ENCODE measurements at places on chromosomes 12 and 14.
A peak's percentile ranks its signal among the peaks of the same experiment; 100 is the strongest.

- DNase-seq = no peak
- no peaks in the 10 kb centered on the region for H3K27me3 ChIP-seq
- peaks cover 26% of the 10 kb centered on the region for H3K4me1 ChIP-seq
- no peak overlapping the region for H3K27ac ChIP-seq
- no peaks in the 10 kb centered on the region for H3K36me3 ChIP-seq
Measured at GRCh38 chr14:100212476-100213333, 26.2 kb upstream of the YY1 start.

GRCh38 chr12:68835333-68835908, 27.4 kb downstream of the MDM2 start:
- H3K27ac ChIP-seq = no peak overlapping the region
- peaks cover 49% of the 10 kb centered on the region for H3K36me3 ChIP-seq
- H3K4me1 ChIP-seq = no peaks in the 10 kb centered on the region
- no peak overlapping the region for H3K4me3 ChIP-seq
- no peaks in the 10 kb centered on the region for H3K27me3 ChIP-seq
- DNase-seq = no peak

GRCh38 chr12:22609501-22609900, 15.5 kb upstream of the ETNK1 start:
- no peak overlapping the region for H3K4me3 ChIP-seq
- DNase-seq = no peak
- no peaks in the 10 kb centered on the region for H3K27me3 ChIP-seq
- H3K4me1 ChIP-seq = no peaks in the 10 kb centered on the region
- H3K36me3 ChIP-seq = no peaks in the 10 kb centered on the region
- H3K27ac ChIP-seq = no peak overlapping the region

DNA sequence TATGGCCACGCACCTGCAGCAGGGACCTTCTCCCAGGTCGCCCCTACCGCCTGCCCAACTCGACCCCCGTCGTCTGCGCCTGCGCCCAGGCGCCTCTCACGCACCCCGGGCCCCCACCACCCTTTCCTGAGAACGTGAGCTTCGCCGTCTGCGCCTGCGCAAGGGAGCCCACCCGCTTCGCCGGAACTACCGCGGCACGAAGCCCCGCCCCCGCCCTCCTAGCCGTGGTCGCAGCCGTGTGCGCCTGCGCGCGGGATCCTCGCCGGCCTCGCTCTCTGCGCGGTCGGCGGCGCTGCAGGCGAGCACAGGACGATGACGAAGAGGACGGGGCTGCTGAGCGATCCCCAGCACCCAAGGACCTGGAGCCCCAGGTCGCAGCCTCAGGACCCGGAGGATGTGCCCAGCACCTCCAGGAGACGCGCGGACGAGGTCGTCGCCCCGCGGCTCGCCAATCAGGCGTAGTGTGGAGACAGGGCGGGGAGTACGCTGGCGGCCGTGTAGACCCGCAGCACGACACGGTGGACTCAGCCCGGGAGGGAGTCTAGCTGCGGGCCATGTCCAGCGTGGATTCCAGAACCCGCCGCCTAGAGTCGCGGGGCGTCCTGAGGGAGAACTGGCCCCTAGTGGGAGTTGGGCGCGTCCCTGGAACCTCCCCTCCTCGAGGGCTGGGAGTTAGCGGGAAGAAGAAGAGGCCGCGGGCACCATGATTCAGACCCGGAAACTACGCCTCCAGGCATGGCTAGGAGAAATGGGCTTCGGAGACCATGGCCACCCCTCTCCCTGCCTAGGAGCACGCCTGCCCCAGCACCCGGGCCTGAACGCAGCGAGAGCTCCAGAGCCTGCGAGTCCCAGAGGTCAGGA, 1120.8 kb upstream of the TMEM132C start:
- DNase-seq = peak; percentile 57
- H3K4me1 ChIP-seq = no peaks in the 10 kb centered on the region
- peak overlapping the region; percentile 41 for H3K4me3 ChIP-seq
- no peaks in the 10 kb centered on the region for H3K36me3 ChIP-seq
- H3K27me3 ChIP-seq = no peaks in the 10 kb centered on the region
- no peak overlapping the region for H3K27ac ChIP-seq

- no peak overlapping the region for H3K4me3 ChIP-seq
- no peaks in the 10 kb centered on the region for H3K27me3 ChIP-seq
- H3K27ac ChIP-seq = no peak overlapping the region
- peaks cover 12% of the 10 kb centered on the region for H3K4me1 ChIP-seq
Measured at GRCh38 chr14:74848768-74849167, 27.2 kb downstream of the PROX2 start.

- H3K27me3 ChIP-seq = peaks cover under 1% of the 10 kb centered on the region
- no peak overlapping the region for H3K4me3 ChIP-seq
- no peaks in the 10 kb centered on the region for H3K36me3 ChIP-seq
- DNase-seq = no peak
- no peaks in the 10 kb centered on the region for H3K4me1 ChIP-seq
Measured at GRCh38 chr12:75542942-75543341, 31.5 kb upstream of the KRR1 start.

- no peaks in the 10 kb centered on the region for H3K27me3 ChIP-seq
- DNase-seq = no peak
- no peaks in the 10 kb centered on the region for H3K36me3 ChIP-seq
- no peak overlapping the region for H3K27ac ChIP-seq
- no peak overlapping the region for H3K4me3 ChIP-seq
- no peaks in the 10 kb centered on the region for H3K4me1 ChIP-seq
Measured at GRCh38 chr14:22474730-22475351, 114.2 kb downstream of the DAD1 start.

- DNase-seq = no peak
- H3K36me3 ChIP-seq = peaks cover 4% of the 10 kb centered on the region
- no peaks in the 10 kb centered on the region for H3K27me3 ChIP-seq
- H3K4me1 ChIP-seq = no peaks in the 10 kb centered on the region
Measured at GRCh38 chr12:26697217-26697616, 135.8 kb downstream of the ITPR2 start.

- H3K36me3 ChIP-seq = no peaks in the 10 kb centered on the region
- no peak overlapping the region for H3K27ac ChIP-seq
- H3K4me3 ChIP-seq = no peak overlapping the region
- H3K27me3 ChIP-seq = no peaks in the 10 kb centered on the region
Measured at GRCh38 chr14:74630881-74631690, 19.0 kb upstream of the LTBP2 start.

- H3K36me3 ChIP-seq = no peaks in the 10 kb centered on the region
- no peak overlapping the region for H3K4me3 ChIP-seq
- no peaks in the 10 kb centered on the region for H3K27me3 ChIP-seq
- DNase-seq = no peak
- peaks cover 80% of the 10 kb centered on the region for H3K4me1 ChIP-seq
- H3K27ac ChIP-seq = no peak overlapping the region
Measured at GRCh38 chr14:64701660-64702059, 2.6 kb upstream of the PLEKHG3 start.

GRCh38 chr12:19992311-19992710, 376.0 kb upstream of the PDE3A start:
- H3K36me3 ChIP-seq = no peaks in the 10 kb centered on the region
- no peak overlapping the region for H3K27ac ChIP-seq

GRCh38 chr12:8781381-8782127, 40.9 kb upstream of the A2ML1 start:
- no peak overlapping the region for H3K27ac ChIP-seq
- no peaks in the 10 kb centered on the region for H3K36me3 ChIP-seq
- no peaks in the 10 kb centered on the region for H3K27me3 ChIP-seq
- H3K4me1 ChIP-seq = no peaks in the 10 kb centered on the region

DNA sequence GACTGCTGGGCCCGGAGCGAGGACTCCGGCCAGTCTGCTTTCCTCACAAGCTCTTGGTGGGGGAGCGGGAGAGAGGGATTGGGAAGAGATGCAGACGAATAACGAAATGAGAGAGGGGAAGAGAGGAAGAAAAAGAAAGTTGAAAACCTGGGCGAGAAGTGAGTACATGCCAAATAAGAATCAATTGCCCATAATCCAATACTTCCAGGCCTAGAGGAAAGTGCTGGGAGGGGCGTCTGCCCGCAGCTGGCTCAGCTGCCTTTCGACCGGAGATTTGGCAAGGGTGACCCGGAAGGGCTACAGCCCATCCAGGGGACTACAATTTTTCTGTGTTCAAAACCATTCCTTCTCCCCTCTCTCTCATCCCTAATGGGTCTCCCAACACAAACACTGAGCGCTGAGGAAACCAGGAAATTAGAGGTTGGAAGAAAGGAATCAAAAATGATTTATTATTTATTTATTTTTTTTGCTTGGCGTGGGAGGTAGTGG, 4.9 kb downstream of the NKX2-1 start:
- peaks cover 22% of the 10 kb centered on the region for H3K27me3 ChIP-seq
- no peak for DNase-seq
- H3K4me1 ChIP-seq = peaks cover 4% of the 10 kb centered on the region
- no peaks in the 10 kb centered on the region for H3K36me3 ChIP-seq
- H3K27ac ChIP-seq = no peak overlapping the region

DNA sequence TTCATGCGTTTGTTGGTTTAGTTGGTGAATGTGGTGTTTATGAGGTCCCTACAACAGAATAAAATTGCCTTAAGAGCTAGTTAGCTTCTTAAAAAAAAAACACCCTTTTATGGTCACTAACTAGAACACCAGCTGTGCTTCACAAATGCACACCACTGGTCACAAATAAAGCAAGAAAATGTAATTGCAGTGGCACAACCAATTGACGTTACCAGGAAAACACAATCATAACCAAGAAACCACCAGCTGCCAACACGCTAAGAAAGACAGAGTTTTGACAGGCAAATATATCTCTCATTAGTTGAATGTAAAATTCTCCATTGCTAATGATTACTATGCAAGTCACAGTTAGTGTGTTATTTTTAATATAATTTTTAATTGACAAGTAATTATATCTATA, 389.9 kb downstream of the ADAMTS20 start:
- no peak overlapping the region for H3K27ac ChIP-seq
- no peak for DNase-seq
- H3K36me3 ChIP-seq = no peaks in the 10 kb centered on the region
- no peak overlapping the region for H3K4me3 ChIP-seq
- H3K4me1 ChIP-seq = no peaks in the 10 kb centered on the region

DNA sequence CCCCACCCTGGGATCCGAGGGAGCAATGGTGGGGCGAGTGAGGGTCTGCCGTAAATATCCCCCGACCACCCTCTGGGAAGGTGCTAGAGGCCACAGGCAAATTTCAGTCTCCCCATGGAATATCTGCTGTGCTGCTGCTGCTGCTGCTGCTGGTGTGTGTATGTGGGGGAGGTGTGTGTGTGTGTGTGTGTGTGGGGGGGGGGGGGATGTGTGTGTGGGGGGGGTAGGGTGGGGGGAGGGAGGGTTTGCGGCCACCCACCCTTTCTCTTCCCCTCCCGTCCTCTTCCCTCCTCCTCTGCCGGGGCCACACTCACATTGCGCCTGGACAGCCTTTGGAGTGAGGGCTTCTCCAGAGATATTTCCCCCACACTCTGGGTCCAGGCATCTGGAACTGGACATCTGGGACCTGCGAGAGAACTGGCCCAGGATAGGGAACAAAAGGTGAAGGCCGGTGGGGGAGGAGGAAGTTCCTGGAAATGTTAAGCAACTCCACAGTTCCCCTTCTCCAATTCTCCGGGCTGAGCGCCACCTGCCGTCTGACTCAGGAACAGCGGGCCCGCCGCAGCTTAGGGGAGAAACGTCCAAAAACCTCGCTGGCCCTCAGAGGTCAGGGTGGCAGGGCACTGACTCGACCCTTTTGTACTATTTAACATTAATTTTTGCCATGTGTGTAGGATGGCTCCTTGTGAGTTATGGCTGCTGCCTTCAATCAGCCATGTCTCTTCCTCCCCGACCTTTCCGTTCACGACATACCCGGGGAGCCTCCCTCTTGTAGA, at the start of gene C1RL:
Gene C1RL (minus strand): TSS at position 419 of the 776 bp plus-strand sequence. CDS start 34 bp downstream, at position 385.
- H3K27me3 ChIP-seq = no peaks in the 10 kb centered on the region
- no peaks in the 10 kb centered on the region for H3K36me3 ChIP-seq
- peak within 1 kb of the TSS; percentile 74 for H3K27ac ChIP-seq
- H3K4me3 ChIP-seq = peak within 1 kb of the TSS; percentile 54
- H3K4me1 ChIP-seq = peaks cover 38% of the 10 kb centered on the region

DNA sequence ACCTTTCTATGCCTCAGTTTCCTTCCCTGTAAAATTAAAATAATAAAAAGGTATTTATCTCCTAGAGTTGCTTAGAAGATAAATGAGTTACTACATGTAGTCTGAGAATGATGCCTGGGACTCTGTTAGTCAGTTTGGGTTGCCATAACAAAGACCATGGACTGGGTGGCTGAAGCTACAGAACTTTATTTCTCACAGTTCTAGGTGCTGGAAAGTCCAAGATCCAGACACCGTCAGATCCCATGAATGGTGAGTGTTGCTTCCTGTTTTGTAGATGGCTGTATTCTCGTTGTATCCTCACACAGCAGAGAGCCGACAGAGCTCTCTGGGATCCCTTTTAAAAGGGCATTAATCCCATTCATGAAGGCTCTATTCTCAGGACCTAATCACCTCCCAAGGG, 64.0 kb upstream of the LTA4H start:
- H3K36me3 ChIP-seq = no peaks in the 10 kb centered on the region
- H3K27ac ChIP-seq = no peak overlapping the region
- H3K4me1 ChIP-seq = peaks cover 34% of the 10 kb centered on the region
- no peak overlapping the region for H3K4me3 ChIP-seq
- H3K27me3 ChIP-seq = no peaks in the 10 kb centered on the region
- DNase-seq = no peak

DNA sequence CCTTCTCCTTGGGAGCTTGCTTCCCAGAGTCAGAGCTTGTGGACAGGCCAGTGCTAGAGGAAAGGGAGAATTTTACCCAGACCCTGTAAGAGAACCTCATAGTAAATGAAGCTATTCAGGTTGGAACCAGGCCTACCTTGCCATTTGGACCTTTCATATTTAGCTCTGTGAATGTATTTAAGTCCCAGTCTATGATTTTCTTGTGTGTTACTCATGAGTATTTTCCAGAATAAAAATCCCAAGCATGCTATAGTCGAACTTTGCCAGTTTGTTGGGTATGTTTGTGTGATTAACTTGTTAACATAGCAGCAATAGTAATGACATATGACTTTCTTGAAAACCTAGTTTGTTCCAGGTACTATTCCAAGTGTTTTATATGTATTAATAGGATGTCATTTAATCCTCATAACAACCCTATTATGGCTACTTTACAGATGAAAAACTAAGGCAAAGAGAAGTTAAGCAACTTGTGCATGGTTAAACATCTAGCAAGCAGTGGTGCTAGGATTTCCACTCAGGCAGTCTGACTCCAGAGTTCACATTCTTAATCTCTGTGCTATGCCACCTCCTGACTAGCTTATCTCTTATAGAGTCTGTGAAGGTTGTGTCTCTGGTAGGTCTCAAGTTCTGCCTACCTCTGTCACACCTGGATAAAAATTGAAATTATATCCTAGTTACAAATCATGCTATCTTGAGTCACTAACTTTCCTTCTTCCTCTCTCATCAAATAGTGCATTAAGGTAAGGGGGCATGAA, 47.9 kb upstream of the GARIN2 start:
- H3K36me3 ChIP-seq = no peaks in the 10 kb centered on the region
- H3K27ac ChIP-seq = no peak overlapping the region
- no peak for DNase-seq
- no peaks in the 10 kb centered on the region for H3K27me3 ChIP-seq
- H3K4me1 ChIP-seq = no peaks in the 10 kb centered on the region

Data from CD4-positive, alpha-beta memory T cell (primary cell).